ENCODE measurements at places on chromosomes 1 and 21.

DNA sequence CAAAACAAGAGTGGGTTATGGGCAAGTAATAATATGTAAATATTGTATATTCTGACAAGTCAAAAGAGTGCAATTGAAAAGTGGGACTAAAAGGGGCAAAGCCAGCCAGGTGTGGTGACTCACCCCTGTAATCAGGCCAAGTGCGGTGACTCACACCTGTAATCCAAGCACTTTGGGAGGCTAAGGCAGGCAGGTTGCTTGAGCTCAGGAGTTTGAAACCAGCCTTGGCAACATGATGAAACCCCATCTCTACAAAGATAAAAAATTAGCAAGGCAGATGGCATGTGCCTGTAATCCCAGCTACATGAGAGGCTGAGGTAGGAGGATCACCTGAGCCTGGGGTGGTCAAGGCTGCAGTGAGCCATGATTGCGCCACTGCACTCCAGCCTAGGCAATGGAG, 304.0 kb downstream of the HHIPL2 start:
- DNase-seq = no peak

DNA sequence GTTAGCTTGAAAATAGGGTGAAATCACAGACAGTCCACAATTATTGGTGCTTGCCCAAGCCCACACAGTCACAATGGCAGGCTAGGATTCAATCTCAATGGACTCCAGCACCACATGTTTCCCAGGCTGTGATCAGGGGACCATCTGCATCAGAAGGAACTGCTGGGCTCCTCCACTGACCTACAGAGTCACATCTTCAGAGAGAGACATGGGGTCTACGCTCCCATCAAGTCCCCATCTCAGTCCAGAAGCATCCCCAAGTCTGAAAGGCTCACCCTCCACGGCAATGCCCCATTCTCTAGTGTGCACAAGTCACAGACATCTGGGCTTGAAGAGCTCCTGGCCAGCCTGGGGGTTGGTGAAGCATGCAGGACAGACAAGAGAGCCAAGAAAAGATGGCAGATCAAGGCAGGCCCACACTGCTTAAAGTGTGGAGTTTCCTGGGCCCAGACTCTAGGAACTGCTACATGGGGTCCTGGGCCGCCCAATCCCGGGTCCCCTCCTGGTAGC, 262.5 kb downstream of the NPHP4 start:
- DNase-seq = no peak

DNA sequence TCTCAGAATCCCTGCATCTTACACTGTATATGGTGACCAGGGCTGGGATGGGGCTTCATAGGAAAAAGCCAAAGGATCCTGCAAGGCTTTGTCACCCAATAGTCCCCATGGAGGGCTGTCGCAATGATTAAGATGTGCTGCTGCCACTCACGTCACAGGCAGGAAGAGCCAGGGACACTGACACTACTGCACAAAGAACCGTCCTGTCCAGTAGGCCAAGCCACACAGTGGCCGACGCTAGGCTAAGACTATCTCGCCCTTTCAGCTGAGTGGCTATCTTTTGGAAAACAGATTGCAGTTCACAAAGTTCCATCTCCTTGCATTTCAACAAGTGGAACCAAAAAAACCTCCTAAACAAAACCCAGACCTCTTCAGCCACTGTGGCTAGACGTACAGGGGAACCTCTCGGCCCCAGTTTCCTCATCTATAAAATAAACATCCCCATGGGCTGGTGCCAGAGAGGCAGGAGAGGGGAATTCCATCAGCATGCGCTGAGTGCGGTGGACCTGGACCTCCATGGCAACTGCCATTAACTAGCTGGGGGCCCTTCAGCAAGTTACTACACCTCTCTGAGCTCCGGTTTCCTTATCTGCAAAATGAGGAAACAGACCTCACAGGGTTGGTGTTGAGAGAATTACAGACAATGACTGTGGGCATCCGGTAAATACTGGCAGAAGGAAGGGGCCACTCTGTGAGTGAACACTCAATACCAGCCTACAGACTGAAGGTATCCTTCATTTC, 8.7 kb downstream of the CAPZB start:
- DNase-seq = peak; percentile 81

- no peak for DNase-seq
Measured at GRCh38 chr1:180117764-180118116, 36.9 kb upstream of the QSOX1 start.
